ENCODE measurements at places on chromosomes 12 and 14. TPM values are rescaled to one million over a fixed set of nuclear protein-coding genes. Genes with fewer than 3 reads are reported as not detected.

DNA sequence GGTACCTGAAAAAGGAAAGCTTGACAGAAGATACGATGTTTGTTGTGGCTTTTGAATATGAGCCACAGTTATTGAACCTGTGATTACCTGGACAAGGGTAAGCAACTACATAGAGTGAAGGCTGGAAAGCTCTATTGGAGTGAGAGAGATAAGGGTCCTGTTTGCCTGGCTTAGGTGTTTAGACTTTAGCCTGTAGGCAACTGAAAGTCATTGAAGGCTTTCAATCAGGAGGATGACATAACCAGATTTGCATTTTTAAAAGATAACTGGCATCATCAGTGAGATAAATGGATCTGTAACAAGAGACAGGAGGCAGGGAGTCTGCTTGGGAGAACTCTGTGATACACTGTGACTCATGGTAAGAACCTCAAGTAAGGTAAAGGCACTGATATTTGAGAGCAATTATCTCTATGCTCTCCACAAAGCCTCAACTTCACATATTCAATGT lies 128.9 kb upstream of the SOX5 start:
- no peak for DNase-seq

DNA sequence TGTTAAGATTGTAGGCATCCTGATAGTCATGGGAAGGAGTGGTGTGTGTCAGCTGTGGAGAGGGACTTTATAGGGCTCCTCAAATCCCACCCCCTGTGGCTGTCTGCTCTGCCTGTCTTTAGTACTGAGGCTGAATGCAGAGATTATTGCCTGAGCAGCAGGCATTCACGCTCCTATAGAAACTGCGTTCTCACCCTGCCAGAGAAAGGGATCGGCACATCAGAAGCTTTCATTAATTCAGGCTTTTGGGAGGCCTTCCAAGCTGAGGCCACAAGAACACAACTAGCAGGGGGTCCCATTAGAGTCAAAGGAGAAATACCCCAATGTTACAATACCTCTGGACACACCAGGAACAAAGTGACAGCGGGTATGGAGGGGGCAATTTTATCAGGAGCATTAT lies 12.6 kb downstream of the KCNK10 start:
- DNase-seq: no peak

DNA sequence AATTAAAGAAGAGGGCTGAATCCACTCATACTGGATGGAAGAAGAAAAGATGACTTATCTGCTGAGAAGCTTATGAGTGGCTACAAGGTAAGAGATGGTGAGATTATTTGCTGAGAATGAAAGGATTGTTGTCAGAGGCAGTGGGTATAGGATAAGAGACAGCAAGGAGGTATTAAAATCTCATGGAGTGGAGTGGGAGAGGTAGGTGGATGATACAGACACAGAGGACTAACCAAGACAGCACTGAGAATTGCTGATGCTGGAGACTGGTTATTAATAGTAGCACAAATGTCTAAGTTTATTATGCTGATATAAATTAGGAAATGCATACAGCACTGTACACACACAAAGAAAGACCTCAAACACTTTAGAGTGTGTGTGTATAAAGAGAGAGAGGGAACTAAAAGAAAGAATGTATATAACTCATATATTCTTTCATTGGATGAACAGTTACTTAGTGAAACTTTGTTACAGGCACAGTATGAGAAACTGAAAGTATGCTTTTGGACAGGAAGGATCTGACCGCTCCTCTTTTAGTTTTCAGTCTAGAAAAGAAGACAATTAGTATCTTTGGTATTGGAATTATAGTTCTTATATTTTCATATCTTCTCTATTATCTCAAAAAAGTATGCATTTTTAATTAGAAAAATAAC lies 543.1 kb downstream of the LRFN5 start:
- DNase-seq: no peak

LALBA gene
- not detected for total RNA-seq

DNA sequence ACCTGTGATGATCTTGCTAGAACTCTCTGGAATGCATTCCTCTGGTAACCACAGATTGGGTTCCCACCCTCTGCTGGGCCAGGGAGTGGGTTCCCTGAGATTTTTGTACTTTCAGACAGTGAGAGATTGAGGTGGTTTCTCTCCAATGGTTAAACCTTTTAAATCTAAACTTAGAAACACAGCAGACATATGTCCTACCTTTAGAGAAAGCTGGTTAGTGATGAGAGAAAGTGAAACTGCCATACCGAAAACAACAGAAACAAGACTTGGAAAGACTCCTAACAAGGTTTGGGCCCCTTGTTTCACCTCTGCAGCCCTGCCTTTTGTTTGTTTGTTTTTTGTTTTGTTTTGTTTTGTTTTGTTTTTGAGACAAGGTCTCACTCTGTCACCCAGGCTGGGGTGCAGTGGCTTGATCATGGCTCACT lies 9.7 kb upstream of the SGPP1 start:
- DNase-seq: no peak

DNA sequence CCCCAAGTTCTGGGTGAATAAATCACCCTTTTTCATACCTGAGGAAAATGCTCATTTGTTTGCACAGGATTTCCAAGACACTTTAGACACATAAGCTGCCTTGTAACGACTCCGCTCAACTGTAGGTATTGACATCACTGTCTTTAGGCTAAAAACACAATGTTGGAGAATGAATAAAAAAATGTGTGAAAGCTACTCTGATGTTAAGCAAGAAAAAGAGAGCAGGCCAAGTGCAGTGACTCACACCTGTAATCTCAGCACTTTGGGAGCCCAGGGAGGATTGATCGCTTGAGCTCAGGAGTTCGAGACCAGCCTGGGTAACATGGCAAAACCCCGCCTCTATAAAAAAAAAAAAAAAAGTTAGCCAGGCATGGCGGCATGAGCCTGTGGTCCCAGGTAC lies 11.1 kb upstream of the CIPC start:
- no peak for DNase-seq

DNA sequence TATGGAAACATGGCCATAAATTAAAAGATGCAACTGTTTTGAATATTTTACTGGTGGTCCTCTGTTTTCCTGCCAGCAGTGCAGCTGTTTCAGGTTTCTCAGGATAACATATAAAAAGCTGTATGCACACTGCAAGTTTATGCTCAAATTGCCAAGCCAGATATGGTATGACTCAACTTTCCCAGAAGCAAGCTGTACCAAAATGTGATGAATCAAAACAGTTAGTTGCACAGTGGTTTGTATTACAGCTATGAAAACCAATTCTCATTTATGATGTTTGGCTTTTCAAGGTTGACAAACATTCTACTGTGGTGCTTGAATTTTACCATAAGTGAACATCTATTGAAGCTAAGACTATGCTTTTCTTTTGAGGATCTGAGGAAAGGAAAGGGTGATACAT lies 15.5 kb downstream of the TRMT5 start:
- DNase-seq: no peak

FAM234B gene
- 26.8 TPM for total RNA-seq

- DNase-seq: no peak
Observed at GRCh38 chr12:25997201-25997963, 38.9 kb downstream of the RASSF8 start.

DNA sequence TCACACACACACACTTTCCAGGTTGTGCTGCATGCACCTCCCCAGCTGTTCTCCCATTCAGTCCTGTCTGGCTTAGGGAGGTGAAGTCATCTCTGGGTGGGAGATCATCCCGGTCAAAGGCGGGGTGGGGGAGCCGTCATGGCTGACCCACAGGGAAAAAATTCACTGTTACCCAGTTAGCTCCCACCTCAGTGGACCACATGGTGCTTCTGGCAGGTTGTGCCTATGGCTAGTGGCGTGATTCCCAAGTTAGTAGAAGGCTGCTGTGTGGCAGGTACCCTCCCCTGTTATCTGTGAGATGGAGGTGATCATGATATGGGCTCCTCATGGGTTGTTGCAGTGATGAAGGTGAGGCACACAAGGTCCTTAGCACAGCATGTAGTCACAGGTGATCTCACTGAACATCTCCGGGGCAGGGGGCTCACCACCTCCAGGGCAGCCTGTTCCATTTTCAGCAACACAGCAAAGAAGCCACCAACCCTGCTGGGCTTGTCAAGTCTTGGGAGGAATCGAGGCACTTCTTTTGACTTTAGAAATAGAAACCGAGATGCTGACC lies 154.9 kb upstream of the CCND2 start:
- no peak for DNase-seq

GRCh38 chr12:38350342-38351174 lies 34.0 kb downstream of the ALG10B start:
- no peak for DNase-seq

- no peak for DNase-seq
Observed at GRCh38 chr12:7719946-7720730, 8.9 kb downstream of the DPPA3 start.

SMCO2 gene
- not detected for total RNA-seq

GRCh38 chr14:96151242-96151641 lies 53.4 kb upstream of the BDKRB2 start:
- no peak for DNase-seq

GRCh38 chr12:22808860-22809259 lies 183.9 kb downstream of the ETNK1 start:
- DNase-seq: no peak

- no peak for DNase-seq
Observed at GRCh38 chr14:53851394-53852090, 105.1 kb downstream of the BMP4 start.

DAZAP2 gene
- 31.9 TPM for total RNA-seq

FOXN4 gene
- total RNA-seq: 0.61 TPM

DNA sequence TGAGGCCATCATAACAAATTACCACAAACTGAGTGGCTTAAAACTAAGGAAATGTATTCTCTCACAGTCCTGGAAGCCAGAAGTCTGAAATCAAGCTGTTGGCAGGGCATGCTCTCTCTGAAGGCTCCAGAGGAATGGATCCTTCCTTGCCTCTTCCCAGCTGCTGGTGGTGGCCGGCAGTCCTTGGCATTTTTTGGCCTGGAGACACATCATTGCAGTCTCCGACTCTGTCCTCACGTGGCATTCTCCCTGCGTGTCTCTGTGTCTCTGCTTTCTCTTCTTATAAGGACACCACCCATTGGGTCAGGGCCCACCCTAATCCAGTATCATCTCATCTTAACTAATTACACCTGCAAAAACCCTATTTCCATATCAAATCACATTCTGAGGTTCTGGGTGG lies 206.1 kb downstream of the SLC41A2 start:
- no peak for DNase-seq

DNA sequence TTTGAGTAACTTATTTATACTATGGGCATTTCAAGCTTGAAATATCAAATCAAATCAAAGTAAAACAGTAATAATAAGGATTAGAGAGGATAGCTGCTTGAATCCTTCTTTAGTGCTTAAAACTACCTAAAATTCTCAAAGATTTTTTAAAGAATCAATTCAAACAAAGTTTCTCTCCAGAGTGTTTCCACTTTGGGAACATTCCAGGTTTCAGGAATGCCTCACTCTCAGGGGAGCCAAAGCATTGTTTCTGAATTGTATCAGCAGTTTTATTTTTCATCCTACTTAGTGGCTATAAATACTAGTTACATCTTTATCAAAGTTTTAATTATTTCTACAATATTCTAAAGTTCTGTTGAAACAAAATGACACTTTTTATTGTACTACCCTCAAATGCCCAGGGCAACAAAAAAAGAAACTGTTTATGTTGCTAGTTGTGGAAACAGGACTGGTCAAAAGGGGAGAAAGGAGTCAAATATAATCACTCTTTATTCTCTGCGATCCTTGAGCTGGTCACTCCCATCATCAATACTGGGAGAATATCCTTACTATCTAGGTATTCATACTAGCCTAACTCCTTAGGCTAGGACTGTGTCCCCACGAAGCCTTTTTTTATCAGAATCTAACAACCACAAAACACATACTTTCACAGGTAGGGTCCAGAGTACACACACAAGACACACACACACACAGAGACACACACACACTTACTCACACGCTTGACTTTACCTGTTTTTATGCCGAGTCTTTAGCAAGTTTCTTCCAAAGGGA lies 598 bp downstream of the RASSF9 start:
- no peak for DNase-seq

- DNase-seq: no peak
Observed at GRCh38 chr12:69466867-69467266, 3.3 kb upstream of the FRS2 start.

GRCh38 chr14:62307844-62308243 lies 545.6 kb downstream of the SNAPC1 start:
- DNase-seq: no peak

DNA sequence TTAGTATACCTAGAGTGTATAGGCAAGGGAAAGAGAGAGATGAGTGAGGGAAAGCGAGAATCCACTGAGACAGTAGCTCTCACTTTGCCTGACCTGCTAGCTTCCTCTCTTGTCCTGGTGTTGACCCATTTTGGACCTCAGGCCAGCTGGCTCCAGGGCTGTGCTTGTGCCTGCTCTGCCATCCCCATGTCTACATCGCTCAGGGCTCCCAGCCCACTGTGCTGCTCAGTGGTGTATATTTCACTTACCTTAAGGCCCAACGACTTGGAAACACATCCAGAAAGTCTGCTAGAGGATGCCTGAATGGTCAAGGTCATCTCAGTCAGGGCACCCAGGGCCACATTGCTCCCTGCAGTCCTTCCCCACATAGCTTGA lies 964 bp upstream of the SERPINA4 start:
- DNase-seq: no peak

ENTPD5 gene
- 7.8 TPM for total RNA-seq

GRCh38 chr14:96176275-96176674 lies 28.4 kb upstream of the BDKRB2 start:
- no peak for DNase-seq

TEX52 gene
- total RNA-seq: not detected

DNA sequence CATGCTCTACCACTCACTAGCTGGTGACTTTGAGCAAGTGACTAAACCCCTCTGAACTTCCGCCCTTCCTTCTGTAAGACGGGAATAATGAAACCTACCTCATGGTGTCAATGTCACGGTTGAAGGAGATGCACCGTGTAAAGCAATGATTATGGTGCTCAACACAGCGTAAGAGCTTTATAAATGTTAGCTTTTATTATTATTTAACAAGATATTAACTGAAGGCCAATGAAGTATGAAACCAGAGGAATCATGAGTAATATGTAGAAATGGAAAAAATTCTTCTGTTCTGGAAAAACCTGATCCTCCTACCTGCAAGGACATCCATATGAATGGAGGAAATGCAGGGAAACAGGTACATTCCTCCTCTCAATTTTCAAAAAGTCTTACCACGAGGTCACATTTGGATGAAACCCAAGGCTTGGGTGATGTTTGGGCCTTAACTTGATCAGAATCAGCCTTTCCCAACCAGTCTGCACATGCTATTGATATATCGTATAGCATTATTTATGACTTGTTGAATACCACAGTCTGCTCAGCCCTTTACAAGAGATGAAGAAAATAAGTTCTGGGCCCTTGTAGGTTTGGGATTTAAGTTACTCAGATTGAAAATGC lies 166.8 kb upstream of the TBX3 start:
- DNase-seq: no peak

DNA sequence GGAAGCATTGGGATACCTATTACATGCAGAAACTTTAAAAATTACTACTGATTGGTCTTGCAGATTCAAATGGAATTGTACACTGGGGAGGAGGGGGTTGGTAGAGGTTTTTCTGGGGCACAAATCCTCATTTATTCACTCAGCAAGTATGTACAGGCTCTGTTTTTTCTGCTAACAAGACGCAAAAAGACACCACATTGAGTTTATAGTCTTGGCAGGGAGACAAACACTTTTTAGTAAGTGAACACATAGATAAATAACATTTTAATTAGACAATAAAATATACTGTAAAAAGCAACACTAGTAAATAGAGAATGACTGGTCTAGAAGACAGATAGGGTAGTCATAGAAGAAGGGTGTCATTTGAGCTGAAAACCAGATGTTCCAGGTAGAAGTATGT lies 23.8 kb downstream of the GLIPR1L2 start:
- no peak for DNase-seq

ITPR2 gene
- 77.9 TPM for total RNA-seq
